ENCODE measurements at places on chromosomes 7 and 10.
A peak's percentile ranks its signal among the peaks of the same experiment; 100 is the strongest.

DNA sequence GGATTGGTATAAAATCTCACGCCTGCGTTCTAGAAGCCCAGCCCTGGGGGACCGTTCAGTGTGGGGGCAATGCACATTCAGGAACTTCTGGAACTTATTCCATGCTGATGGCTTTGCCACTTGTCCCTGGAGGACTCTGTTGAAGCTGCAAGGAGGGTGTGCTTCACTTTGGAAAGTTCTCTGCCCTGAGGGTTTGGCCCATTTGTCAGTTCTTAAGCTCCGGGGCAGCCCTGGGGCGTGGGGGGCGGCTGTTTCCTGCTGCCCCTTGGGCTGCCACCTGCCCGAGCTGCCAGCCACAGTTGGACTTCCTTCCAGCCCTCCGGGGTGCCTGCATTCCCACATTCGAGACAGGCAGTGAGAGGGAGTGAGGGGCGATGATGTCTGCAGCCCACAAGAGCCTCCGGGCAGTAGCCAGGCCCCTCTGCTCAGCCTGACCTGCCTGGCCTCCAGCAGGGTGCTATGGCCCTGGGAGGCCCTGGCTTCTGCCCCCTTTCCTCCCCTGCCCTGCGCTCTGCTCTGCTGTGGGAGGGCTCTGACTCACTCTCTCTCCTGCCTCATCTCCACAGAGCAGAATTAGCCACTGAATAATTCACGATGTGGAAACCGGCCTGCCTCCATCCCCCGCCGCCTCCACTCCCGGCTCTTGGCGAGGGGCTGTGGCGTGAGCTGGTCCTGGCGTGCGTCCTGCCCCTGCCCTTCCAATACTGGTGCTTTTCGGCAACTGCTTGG is 1.9 kb downstream of the TTYH3 start:
- no peak for DNase-seq

DNA sequence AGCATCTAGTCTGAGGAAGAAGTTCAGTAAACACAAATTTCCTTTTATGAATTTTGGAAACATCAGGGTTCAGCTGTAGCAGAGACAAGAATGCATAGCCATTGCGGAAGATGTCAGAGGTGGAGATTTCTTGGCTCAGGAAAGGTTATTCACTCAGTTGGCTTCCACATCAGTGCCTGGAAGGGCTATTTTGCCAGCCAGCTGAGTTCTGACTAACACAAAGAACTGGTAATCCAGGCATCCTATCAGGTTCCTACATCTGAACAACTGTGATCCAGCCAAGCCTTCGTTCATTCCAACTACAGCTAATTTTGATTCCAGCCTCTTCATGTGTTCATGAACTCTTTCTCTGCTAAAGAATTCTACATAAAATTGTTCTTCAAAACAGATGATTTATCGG is 965.6 kb downstream of the XPNPEP1 start:
- DNase-seq = no peak

- no peak for DNase-seq
Measured at GRCh38 chr10:125233726-125234125, 73.4 kb upstream of the CTBP2 start.

GRCh38 chr10:114031073-114031972 is 12.3 kb upstream of the ADRB1 start:
- no peak for DNase-seq

DNA sequence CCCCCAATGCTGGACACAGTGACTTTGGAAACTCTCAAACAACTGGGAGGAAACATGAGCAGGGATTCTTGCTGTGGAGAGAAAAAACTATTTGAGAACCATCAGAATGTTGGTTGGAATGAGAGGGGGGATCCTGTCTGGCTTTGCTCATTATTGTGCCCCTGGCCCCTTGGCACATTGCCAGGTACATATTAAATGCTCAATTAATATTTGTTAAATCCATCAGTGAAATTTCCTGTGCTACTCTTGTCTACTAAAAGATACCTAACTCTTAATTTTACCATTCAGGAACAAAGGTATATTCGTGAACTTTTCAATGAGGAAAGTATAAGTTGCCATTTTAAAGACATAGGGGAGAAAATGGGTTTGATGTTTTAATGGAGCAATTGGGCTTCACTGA is 329.4 kb downstream of the OTUD1 start:
- no peak for DNase-seq

DNA sequence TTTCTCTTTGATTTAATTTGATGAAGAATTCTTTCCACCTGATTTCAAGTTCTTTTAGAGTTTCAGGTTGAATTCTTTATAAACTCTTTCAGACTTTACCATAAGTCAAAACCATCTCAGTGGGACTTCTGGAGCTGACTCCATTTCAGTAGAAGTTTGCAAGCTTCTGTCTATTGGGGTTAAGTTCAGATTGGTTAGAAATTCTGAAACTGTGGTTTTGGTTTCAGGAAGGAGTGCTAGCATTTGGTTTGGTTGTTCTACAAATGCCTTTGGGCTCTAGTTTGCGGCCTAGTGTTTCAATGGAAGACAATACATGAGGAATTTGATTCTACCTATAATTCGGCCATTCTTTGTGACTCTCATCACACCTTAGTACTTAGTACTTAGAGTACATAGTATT is 176.8 kb upstream of the RHOBTB1 start:
- no peak for DNase-seq

- no peak for DNase-seq
Measured at GRCh38 chr7:69067397-69067796, 530.9 kb upstream of the AUTS2 start.

DNA sequence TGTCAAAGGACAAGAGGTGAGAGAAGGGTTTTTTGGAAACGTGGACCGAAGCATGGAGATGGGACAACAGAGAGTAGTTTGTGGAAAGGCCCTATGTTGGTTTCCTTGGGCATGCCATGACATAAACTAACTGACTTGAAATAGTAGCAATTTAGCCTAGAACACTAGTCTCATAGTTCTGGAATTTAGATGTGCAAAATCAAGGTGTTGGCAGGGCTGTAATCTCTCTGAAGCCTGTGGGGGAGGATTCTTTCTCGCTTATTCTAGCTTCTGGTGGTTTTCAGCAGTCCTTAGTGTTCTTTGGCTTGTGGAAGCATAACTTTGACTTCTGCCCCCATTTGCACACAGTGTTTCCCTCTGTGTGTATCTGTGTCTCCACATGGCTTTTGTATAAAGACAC is 283.4 kb downstream of the GFRA1 start:
- no peak for DNase-seq

GRCh38 chr7:74002474-74003017 is 25.4 kb upstream of the ELN start:
- no peak for DNase-seq

- DNase-seq = peak; percentile 43
Measured at GRCh38 chr10:88582806-88583583, at the start of gene RNLS. RNLS (minus strand) TSS chr10:88583318.

DNA sequence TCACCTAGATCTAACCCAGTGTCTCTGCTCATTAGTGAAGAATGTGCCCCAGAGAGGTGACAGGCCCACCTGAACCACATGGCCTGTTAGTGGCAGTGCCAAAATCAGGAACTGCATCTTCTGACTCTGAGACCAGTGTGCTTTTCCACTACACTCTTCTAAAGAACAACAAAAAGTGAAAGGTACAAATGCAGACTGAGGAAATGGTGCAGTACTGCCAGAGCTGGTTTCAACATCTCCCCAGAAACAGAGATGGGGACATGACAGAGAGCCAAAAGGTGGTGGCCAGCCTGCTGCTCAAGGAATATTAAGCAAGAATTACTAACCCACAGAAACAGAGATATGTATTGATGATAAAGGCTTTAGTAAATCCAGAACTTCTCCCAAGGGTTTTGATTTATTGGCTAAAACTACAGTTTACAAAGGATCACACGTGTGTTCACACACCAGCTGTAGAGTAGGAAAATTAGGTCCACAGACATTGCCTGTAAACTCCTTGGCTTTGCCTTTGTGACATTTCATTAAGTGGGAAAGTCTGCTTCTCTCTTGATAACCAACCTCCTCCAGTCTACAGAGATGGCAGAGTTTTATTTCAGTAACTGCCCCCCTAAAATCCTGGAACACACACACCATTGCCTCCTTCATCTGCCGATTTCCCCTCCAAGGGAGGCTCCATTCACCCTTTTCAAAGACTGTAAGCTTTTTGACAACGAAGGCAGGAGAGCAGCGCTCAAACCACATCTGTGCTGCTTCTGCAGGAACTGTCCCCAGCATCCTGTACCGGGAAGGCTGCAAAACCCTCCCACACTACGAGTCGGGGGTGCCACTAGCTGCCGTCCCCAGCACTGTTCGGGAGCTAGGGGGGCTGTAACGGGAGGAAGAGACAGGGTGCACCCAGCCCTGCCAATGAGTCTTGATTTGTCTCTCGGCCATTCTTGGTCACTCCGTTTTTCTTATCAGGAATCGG is 29.8 kb downstream of the GSDME start:
- DNase-seq = no peak

DNA sequence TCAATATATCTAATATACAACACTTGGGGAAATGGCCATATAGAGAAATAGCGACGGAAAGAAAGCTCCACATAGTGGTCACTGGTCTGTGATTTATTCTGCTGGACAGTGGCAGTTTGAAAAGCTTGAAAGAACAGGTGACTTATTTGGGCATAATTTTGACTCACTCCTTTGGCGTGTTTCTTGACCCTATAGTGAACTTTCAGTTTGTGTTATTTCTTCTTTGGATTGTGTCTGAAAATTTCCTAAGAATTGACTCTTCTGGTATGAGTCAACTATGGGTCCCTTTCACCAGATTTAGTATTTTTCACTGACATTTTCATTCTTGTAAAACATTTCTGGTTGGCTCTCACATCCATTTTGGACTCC is 25.8 kb upstream of the IMMP2L start:
- DNase-seq = no peak

GRCh38 chr7:137488038-137488437 is 144.5 kb upstream of the PTN start:
- no peak for DNase-seq

DNA sequence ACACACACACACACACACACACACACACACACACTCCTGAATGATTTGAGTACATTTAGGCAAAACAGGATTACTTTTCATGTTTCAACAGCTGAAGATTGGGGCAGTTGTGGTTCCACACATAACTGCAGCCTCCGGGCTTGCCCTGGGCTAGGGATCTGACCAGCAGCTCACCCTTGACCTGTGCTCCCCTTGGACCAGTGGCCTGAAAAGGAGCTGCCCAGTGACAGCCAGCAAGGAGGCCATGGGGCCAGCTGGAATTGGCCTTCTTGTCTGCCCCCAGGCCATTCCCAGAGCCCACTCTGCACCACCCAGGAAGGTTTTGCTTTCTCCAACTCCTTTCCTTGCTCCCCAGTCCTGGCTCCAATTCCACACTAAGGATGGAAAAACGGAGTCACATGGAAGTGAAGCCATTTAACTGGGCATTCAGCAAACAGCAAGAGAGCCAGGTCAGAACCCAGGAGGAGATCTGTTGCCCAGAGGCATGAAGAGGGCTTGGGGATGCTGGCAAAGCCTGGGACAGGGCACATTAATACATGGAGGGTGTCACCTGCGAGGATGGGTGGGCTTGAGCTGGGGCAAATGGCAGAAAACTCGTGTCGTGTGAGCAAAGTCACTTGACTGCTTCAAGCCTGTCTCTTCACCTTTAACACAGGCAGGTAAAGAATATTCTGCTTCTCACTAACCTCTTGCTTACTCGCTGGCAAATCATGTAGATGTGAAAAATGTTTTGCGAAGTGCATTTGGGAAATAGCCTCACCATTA is 61.5 kb upstream of the GDF10 start:
- DNase-seq = no peak

DNA sequence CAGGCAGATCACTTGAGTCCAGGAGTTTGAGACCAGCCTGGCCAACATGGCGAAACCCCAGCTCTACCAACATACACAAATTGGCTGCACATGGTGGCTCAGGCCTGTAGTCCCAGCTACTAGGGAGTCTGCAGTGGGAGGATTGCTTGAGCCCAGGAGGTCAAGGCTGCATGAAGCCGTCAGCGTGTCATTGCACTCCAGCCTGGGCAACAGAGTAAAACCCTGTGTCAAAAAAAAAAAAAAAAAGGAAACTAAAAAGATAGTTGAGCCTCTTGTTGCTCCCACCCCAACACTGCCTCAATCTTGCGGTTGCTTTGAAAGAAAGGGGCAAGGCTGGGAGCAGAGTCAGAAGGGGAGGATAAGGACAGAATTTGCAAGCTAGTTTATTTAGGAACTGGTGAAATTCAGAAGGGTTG is 69.9 kb downstream of the SYPL1 start:
- no peak for DNase-seq

GRCh38 chr7:14924398-14924797 is 21.8 kb upstream of the DGKB start:
- no peak for DNase-seq

DNA sequence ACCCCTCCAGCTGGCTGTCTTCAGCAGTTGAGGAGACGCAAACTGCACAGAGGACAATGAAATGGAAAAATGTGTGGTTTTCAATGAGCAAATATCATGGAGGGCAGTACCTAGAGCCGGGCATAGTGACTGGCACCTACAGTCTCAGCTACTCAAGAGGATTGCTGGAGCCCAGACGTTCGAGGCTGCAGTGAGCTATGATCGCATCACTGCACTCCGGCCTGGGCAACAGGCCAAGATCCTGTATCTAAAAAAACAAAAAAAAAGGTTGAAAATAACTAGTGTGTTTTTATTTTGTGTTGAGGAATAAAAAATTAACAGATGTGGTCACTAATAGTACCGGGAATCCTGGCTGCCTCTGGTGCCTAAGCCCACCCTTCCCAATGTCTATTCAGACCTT is 345.5 kb downstream of the GALNT17 start:
- DNase-seq = no peak

- DNase-seq = no peak
Measured at GRCh38 chr7:101598986-101599771, 29.9 kb downstream of the MYL10 start.

GRCh38 chr10:13690281-13690825 is 103.6 kb downstream of the PRPF18 start:
- no peak for DNase-seq

DNA sequence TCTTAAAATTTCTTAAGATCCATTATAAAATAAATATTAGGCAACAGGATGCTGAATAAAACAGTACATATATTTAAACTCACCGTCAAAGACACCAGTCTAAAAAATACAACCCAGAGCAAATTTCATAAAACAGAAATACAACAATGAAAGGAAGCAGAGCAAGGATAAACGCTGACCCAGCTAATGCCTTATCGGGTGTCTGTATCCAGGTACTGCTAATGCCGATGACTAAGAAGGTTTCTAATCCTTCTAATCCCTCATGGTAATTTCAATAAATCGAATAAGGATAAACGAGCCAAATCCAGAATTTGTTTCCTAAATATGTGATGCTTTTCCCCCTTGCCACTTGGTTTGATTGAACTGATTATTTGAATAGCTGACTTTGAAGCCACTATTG is 1.7 kb downstream of the HYCC1 start:
- DNase-seq = no peak

GRCh38 chr7:98303176-98303865 is 21.8 kb downstream of the BRI3 start:
- DNase-seq = no peak

GRCh38 chr7:83413831-83414230 is 235.1 kb downstream of the SEMA3E start:
- DNase-seq = no peak

DNA sequence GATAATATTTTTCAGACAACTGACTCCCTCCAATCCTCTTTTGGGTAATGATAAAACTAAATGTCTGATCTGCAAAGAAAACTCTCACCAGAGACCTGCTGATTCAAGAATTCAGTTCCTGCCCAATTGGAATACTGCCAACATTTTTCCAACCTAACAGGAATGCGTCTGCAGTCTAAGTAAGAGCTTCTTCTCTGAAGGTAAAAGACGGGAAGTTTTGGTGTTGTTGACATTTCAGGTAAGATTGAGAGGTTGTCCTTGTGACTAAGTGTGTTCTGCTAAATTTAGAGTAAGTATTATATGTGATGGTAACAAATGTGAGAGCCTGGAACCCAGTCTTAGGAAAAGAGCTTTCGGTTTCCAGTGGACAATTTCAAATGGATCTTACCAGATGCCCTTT is 17.6 kb downstream of the IFIT5 start:
- no peak for DNase-seq
